ENCODE measurements at places on chromosomes 7 and 10. TPM values are rescaled to one million over a fixed set of nuclear protein-coding genes. Genes with fewer than 3 reads are reported as not detected.

Gene FKBP9
- total RNA-seq = 124 TPM

Gene CDK6
- total RNA-seq = 12.9 TPM

Gene GPR37
- 1.1 TPM for total RNA-seq

Gene LIPF
- total RNA-seq = not detected

Gene PTN
- 6.4 TPM for total RNA-seq

Gene ZNF775
- 14.7 TPM for total RNA-seq

Gene ADAM12
- total RNA-seq = 0.14 TPM
